Stomach (tissue), 19 donors: ENCODE measurements at places on chromosomes 7 and 10.

- DNase-seq = no peak
Measured at GRCh38 chr7:46444256-46444655, 523.2 kb upstream of the IGFBP3 start.

GRCh38 chr10:114665873-114666272 lies 7.8 kb upstream of the ABLIM1 start:
- DNase-seq = no peak

DNA sequence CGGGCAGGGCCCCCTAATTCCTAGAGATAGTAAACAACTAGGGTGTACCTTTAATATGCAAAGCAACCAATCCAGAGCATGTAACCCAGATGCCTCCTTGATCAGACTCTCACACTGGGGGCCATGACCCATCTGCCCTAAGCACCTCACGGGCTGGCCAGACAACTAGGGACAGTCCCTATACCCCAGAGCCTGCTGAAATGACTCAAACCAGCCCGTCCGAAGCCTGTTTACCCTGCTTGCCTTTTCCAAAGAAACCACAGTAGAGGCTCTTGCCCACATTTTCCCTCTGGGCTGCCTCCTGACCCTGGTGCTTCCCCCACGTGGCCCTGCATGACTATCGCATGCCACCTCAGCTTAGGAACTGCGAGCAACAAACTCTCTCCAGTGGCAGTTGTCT lies 46.2 kb downstream of the RGS10 start:
- DNase-seq = no peak

- peak; percentile 35 for DNase-seq
Measured at GRCh38 chr7:130371046-130371445, 9.2 kb upstream of the CPA1 start.

GRCh38 chr10:126504761-126505112 lies 116.5 kb upstream of the ADAM12 start:
- DNase-seq = no peak

DNA sequence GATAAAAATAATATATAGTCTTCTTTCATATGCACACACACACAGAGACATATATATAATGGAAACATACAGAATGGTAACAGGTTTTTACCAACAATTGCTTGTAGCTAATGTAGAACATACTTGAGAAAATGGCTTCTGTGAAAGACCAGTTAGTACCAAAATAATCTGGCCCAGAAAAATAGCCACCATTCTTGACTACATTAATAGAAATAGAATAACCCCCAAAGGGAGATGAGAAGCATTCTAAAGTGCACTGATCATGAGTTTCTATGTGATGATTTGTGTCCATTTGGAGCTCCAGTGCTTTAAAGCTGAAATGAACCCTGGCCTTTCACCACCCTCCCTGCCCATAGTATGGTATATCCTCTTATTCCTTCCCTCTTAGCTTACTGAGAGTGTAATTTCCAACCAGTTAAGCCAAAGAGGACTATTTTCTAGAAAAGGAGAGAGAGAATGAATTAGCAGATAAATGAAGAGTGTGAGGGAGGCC lies 22.9 kb upstream of the IFIT2 start:
- no peak for DNase-seq

DNA sequence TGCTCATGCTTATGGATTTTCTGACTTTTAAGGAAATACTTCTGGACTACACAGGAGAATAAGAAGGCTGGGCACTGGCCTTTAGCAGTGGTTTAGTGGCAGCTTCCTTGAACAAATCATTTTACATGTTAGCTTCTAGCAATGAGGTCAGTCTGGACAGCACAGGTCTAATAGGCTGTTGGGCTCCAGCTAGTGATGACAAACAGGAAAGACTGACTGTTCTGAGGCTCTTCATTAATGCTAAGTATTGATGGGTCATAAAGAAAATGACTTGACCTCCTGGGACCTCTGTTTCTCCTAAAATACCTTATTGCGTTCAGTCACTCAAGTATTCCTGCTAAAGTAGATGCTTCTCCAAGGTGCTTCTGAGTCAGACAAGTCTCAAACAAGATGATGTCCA lies 4.9 kb upstream of the RHOBTB1 start:
- no peak for DNase-seq

GRCh38 chr10:34710391-34710751 lies 104.7 kb downstream of the PARD3 start:
- no peak for DNase-seq

DNA sequence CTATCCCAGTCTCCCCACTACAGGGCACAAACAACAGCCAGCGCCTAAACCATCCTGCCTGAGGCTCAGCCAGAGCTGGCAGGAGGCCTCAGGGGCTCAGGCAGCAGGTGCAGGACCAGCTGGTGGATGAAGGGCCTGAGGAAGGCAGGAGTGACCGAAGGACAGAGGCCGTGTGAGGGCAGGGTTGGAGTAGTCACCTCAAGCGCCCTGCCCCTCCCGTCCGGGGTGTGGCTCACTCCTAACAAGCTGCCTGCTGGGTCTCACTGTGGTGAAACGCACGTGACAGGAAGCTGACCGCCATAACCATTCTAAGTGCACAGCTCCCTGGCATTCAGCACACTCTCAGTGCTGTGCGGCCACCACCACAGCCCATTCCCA lies 281.1 kb downstream of the ELFN1 start:
- DNase-seq = no peak

DNA sequence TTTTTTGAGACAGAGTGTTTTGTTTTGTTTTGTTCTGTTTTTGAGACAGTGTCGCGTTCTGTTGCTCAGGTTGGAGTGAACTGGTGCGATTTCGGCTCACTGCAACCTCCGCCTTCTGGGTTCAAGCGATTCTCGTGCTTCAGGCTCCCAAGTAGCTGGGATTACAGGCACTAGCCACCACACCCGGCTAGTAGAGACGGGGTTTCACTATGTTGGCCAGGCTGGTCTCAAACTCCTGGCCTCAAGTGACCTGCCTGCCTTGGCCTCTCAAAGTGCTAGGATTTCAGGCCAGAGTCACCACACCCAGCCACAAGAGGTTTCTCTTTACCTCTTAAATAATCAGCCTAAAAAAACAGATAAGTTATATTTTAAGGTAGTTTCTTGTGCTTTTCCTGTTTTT lies 8.7 kb upstream of the ARHGAP12 start:
- no peak for DNase-seq

DNA sequence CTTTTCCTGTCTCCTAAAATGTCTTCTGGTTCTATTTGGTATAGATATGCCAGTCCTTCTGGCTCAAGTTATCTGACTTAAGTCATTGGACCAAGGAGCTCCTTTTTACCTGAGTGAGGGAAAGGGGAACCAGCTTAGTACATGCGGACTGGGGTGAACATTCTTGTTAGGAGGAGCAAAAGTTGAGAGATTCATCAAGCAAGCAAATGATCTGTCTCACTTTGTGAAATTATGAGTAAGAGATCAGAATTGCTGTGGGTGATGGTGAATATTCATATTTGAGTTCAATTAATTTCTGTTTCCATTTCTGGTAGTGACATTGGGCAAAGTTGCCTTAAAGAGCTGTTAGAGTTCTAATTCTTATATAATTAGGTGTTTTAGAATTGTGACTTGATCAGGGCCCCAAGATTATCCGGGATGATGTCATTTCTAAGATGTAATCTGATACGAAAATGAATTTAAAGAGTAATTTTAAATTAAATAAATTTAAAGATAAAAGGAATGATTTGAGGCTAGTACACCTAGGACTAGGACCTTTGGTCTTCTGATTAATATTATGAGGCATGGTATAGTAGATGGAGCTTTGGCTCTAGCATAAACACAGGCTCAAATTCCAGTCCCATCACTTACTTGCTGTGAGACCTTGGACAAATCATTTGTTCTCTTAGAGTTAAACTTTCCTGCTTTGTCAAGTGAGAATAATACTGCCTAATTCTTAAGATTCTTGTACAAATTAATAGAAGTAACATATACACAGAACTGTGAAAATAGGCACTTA lies 60.4 kb upstream of the STRIP2 start:
- no peak for DNase-seq

DNA sequence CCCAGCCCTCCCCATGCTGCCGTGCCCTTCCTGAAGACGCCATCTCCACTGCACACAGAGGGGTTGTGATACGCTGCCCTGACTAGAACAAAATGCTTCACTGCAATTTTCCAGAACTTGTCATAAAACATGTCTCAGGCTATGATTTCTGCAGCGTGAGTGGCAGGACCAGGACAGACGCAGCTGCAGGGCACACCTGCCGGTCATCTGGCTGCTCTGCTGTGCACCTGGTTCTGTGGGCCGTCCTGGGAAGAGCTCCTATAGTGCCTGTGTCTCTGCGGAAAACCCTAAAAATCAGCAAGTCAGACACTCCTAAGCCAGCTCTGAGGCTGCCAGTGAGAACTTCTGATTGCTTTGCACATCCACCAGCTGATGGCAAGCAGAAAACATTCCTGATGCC lies 39.7 kb upstream of the DIP2C start:
- DNase-seq = no peak

DNA sequence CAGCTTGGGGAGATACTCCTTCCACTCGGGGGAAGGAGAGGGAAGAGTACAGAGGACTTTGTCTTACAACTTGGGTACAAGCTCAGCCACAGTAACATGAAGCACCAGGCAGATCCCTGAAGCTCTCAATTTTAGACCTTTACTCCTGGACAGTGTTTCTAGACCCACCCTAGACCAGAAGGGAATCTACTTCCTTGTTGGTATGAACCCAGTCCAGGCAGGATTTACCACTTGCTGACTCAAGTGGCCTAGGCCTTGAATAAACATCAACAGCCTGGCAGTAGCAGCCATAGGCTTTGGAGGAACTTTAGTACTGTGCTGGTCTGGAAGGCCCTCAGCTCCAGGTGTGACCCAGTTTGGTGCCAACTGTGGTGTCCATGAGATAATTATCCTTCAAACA lies 173.1 kb downstream of the ADRA2A start:
- DNase-seq = no peak

DNA sequence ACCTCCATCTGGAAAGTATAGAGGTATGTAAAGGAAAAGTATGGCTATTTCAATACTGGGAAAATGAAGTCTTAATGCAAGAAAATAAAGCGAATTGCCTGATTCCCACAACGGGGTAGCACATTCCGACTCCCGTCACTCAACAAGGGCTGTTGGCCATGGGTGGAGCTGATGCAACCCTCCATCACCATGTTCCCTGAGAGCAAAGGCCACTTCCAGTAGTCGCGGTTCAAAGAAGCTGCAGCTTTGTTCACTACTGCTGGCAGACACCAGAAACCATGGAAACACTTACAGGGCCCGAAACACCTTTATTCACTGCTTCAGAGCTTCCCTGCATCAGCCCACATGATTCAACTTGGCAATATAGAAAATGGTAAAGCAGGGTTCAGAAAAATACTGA lies 44.0 kb downstream of the TMEM26 start:
- no peak for DNase-seq

GRCh38 chr10:91096274-91096673 lies 124.2 kb upstream of the PCGF5 start:
- no peak for DNase-seq

GRCh38 chr10:5751601-5752253 lies 61.5 kb downstream of the GDI2 start:
- no peak for DNase-seq

GRCh38 chr7:131844369-131844768 lies 287.9 kb upstream of the PODXL start:
- DNase-seq = no peak

GRCh38 chr7:12269100-12269895 lies 58.2 kb downstream of the TMEM106B start:
- no peak for DNase-seq

- no peak for DNase-seq
Measured at GRCh38 chr10:14757986-14758385, 16.7 kb downstream of the FAM107B start.

DNA sequence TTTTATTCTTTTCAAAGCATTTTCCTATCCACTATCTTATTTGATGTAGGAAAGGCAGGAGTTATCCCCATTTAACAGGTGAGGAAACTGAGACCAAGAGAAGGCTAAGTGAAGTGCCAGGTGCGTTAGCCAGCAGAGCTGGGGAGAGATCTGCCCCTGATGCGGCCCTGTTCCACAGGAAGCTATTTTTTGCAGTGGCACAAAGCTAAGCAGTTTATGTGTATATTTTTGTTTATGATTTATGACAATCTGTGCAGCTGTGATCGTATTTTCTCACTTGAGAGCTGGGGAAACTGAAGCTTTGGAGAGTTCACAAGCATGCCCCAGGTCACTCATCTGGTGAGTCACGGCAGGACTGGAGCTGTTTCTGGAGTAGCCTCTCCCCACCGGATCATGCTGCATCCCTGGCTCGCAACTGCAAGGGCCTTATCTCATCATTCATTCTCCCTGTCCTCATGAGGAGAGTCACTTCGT lies 38.8 kb downstream of the SLC29A3 start:
- DNase-seq = no peak

GRCh38 chr10:15393139-15393825 lies 22.2 kb upstream of the FAM171A1 start:
- DNase-seq = no peak

- DNase-seq = no peak
Measured at GRCh38 chr10:1874533-1874932, 137.2 kb upstream of the ADARB2 start.

- no peak for DNase-seq
Measured at GRCh38 chr7:107659666-107660065, 962 bp upstream of the SLC26A4 start.

GRCh38 chr7:44652535-44652934 lies 46.1 kb downstream of the OGDH start:
- DNase-seq = no peak
